ENCODE measurements at places on chromosomes 11 and 22. TPM values are rescaled to one million over a fixed set of nuclear protein-coding genes. Genes with fewer than 3 reads are reported as not detected.

Gene FAM83F
- 6.6 TPM for total RNA-seq

GRCh38 chr11:1942558-1943260, 4.4 kb upstream of the MRPL23 start:
- no peak overlapping the region for H3K27ac ChIP-seq
- H3K4me1 ChIP-seq, result peaks cover 6% of the 10 kb centered on the region
- H3K27me3 ChIP-seq, result no peaks in the 10 kb centered on the region
- DNase-seq, result no peak
- no peak overlapping the region for H3K4me3 ChIP-seq

- DNase-seq, result no peak
- H3K27ac ChIP-seq, result no peak overlapping the region
- peaks cover 6% of the 10 kb centered on the region for H3K36me3 ChIP-seq
- no peak overlapping the region for H3K4me3 ChIP-seq
- H3K27me3 ChIP-seq, result no peaks in the 10 kb centered on the region
These were observed 1.6 kb downstream of the TCP11L1 start for GRCh38 chr11:33040862-33041453.

- H3K36me3 ChIP-seq, result no peaks in the 10 kb centered on the region
- no peaks in the 10 kb centered on the region for H3K27me3 ChIP-seq
- H3K4me3 ChIP-seq, result no peak overlapping the region
- H3K4me1 ChIP-seq, result no peaks in the 10 kb centered on the region
These were observed 83.0 kb downstream of the TMPRSS5 start for GRCh38 chr11:113623114-113623513.
